Subcutaneous preadipocyte (primary cell): ENCODE measurements at places on chromosomes 5 and 9. TPM values are rescaled to one million over a fixed set of nuclear protein-coding genes. Genes with fewer than 3 reads are reported as not detected.

The FAM53C gene
- 30.1 and 33.2 TPM in 2 replicates for total RNA-seq

The NPDC1 gene
- 18.8 and 24.3 TPM in 2 replicates for total RNA-seq

The COL23A1 gene
- under 0.01 TPM in 1 of 2 replicates, not detected in the other for total RNA-seq

The LOX gene
- total RNA-seq: 26.4 and 45.9 TPM in 2 replicates

The SH3TC2 gene
- 0.37 and 1.2 TPM in 2 replicates for total RNA-seq

The GABRA1 gene
- not detected in 2 replicates for total RNA-seq

The ST6GALNAC4 gene
- total RNA-seq: 69.1 and 74.1 TPM in 2 replicates

The SLC34A3 gene
- total RNA-seq: not detected in 2 replicates

The LECT2 gene
- not detected in 2 replicates for total RNA-seq

The NMUR2 gene
- total RNA-seq: not detected in 2 replicates

The LMX1B gene
- total RNA-seq: under 0.01 TPM in 1 of 2 replicates, not detected in the other

The DRD1 gene
- not detected in 2 replicates for total RNA-seq

The ZBED3 gene
- total RNA-seq: 0.20 and 0.73 TPM in 2 replicates

The PDZD2 gene
- under 0.01 and 0.73 TPM in 2 replicates for total RNA-seq

The SLC4A9 gene
- not detected in 2 replicates for total RNA-seq

The LRRC19 gene
- not detected in 2 replicates for total RNA-seq

The RNF224 gene
- not detected in 2 replicates for total RNA-seq

The SH3GLB2 gene
- 30.5 and 36.8 TPM in 2 replicates for total RNA-seq

The BARHL1 gene
- not detected in 2 replicates for total RNA-seq

The WDR38 gene
- total RNA-seq: not detected in 2 replicates

The ZNF454 gene
- 0.78 and 1.8 TPM in 2 replicates for total RNA-seq

The TOR2A gene
- total RNA-seq: 5.1 and 6.2 TPM in 2 replicates

The DNAH5 gene
- total RNA-seq: 0.39 and 0.73 TPM in 2 replicates

The CDC37L1 gene
- 17.3 and 19.9 TPM in 2 replicates for total RNA-seq

The EGR1 gene
- 0.73 and 2.3 TPM in 2 replicates for total RNA-seq

The AGXT2 gene
- total RNA-seq: not detected in 2 replicates

The CDK7 gene
- total RNA-seq: 40.8 and 46.1 TPM in 2 replicates
